Left lobe of liver (tissue), 2 donors: ENCODE measurements at places on chromosomes 11 and 22. TPM values are rescaled to one million over a fixed set of nuclear protein-coding genes. Genes with fewer than 3 reads are reported as not detected.

The RIC8A gene
- 31.4 TPM for total RNA-seq

The GNAZ gene
- total RNA-seq: 0.33 TPM

The IGLL1 gene
- total RNA-seq: not detected

The JAML gene
- 1.9 TPM for total RNA-seq

The C1QTNF5 gene
- 4.7 TPM for total RNA-seq

The WNT11 gene
- 3.4 TPM for total RNA-seq

The MMP3 gene
- total RNA-seq: not detected

The C11orf52 gene
- total RNA-seq: 11.8 TPM

The SCGB1D2 gene
- total RNA-seq: not detected

The PIH1D2 gene
- 0.91 TPM for total RNA-seq
